ENCODE measurements at places on chromosomes 3 and 15.

- DNase-seq = peak; percentile 72
Measured at GRCh38 chr3:37701734-37702433, 159.8 kb upstream of the CTDSPL start.

- DNase-seq = no peak
Measured at GRCh38 chr3:151835751-151836525, 22.0 kb downstream of the AADAC start.

DNA sequence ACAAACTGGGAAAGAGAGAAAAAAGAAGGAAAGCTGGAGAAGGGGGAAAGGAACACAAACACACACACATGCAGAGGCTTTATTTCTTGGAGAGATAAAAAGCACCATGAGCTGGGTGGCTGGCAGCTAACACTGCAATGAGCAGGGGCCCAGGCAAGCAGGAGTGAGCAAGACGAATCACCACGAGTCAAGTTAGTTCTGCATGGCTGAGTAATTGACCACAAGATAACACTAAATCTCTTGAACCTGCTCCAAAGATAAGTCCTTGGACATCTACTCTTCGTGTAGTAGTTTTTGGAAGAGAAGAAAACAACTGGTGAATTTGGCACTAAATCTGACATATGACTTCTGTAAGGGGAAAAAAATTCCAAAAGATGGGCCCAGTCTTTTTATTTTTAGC lies 100.9 kb downstream of the MYO5A start:
- DNase-seq = no peak

GRCh38 chr15:91849749-91850161 lies 3.8 kb upstream of the SLCO3A1 start:
- DNase-seq = peak; percentile 58

GRCh38 chr3:11591391-11592282 lies 52.1 kb downstream of the VGLL4 start:
- DNase-seq = no peak
